Glutamatergic neuron (in vitro differentiated cells): ENCODE measurements at places on chromosomes 12 and 14. TPM values are rescaled to one million over a fixed set of nuclear protein-coding genes. Genes with fewer than 3 reads are reported as not detected.

BRF1 gene
- total RNA-seq = 54.6 TPM

SLC17A8 gene
- total RNA-seq = 0.25 TPM

RIMBP2 gene
- total RNA-seq = 20.5 TPM

SLC5A8 gene
- not detected for total RNA-seq

KCNH3 gene
- total RNA-seq = 5.9 TPM

CPM gene
- not detected for total RNA-seq

ATXN2 gene
- 80.8 TPM for total RNA-seq

PCED1B gene
- total RNA-seq = 0.27 TPM

TAS2R30 gene
- total RNA-seq = 5.1 TPM

IFNG-AS1 gene
- total RNA-seq = not detected

DNAH10 gene
- total RNA-seq = 0.66 TPM

TPH2 gene
- 0.34 TPM for total RNA-seq

GRCh38 chr12:106490264-106490663, 92.5 kb upstream of the RFX4 start:
- DNase-seq = no peak

- no peak for DNase-seq
Observed at GRCh38 chr14:88289234-88289633, 33.8 kb downstream of the KCNK10 start.

DNA sequence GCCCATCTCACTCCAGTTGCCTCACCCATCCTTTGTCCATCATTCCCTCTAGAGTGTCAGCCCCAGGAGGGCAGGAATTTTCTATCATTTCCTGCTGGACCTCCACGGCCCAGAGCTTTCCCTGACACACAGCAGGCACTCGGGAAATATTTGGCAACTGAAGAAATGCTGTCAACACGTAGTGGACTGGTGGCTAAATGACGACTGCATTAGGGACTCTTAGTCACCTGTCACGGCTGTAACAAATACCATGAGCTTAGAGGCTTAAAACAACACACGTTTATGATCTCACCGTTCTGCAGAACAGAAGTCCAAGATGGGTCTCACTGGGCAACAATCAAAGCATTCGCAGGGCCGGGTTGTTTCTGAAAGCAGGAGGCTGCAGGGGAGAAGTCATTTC, 91.3 kb downstream of the PHETA1 start:
- DNase-seq = no peak

GRCh38 chr12:38921025-38921677, 15.8 kb upstream of the CPNE8 start:
- peak; percentile 34 for DNase-seq

DNA sequence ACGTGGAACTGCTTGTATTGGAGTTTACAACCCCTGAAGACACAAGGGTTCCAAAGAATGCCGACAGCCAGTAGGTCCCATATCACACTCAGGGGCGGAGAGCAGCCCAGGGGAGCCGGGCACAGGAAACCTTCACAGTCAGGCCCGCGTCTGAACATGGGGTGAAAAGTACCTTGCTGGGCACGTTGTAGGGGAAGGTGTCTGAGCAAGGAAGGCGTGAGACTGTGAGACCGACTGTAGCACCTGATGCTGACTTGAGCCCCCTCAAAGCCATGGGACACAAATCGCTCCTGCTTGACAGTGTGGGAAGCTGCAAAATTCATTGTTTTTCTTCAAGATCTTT, 14.7 kb downstream of the RIMBP2 start:
- DNase-seq = no peak

DNA sequence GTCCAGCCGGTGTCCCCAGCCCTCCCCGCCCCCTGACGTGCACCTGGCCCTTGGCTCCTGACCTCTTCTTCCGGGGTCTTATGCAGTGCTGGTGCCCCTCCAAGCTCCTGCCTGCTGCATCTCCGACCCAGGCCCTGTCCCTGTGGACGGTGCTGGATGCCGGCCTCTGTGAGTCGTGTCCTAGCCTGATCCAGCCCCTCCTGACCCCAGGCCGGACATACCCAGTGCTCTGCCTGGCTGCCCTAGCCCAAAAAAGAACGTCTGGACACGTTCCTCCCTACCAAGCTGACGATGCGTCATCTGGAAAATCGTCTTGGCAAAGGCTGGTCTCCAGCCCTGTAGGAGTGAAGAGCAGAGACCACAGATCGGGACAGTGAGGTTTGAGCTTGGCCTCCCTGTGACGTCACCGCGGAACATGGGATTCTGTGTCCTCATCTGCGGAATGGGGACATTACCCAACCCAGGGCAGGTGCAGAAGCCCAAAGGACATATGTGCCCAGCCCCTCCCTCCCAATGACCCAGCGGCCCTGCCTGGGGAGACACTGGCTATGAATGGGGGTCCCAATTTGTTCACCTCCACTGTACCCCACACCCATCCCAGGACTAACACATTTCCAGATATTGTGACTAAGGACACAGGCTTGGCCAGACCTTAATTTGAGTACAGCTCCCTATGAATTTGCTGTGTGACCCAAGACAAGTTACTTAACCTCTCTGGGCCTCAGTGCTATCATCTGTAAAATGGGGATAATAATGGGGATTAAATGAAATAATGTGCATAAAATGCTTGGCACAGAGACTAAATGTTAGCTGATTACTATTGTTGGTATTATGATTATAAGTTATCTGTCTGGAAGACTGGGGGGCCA, 51.0 kb upstream of the BCL11B start:
- DNase-seq = no peak

DNA sequence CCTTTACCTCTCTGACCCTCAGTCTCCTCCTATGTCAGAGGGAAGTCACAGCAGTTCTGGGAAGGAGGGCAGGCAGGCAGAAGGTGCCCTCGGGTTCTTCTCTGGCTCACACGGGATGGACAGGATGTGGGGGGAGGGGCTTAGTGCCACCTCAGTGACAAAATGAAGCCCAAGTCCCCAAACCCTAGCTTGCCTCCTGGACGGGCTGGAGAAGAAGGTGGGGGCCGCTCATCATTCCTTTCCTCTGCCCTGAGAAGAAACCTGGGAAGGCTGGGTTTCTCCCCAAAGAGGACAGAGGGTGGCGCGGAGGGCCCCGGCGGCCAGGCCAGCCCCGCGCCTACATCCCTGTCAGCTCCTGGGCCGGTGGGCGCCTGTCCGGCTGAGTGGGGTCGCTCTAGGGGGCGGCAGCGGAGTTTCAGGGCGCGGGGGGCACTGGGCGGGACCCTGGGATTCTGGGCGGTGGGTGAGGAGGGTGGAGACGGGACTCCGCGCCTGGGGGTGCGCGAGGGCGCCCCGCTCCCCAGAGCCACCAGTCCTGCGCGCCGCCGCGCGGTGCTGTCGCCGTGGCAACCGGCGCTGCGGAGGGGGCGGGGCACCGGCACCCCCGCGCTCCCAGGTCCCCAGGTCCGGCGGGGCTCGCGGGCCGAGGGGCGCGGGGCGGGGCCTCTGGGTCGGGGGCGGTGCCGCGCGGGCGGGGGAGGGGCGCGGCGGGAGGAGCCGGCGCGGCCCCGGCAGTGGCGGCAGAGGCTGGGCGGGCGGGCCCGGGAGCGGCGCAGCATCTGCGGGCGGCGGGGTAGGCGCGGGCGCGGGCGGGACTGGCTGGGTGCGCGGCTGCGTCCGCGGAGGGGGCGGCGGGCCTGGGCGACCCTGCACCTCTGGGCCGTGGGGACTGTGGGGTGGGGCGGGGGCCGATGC, at the start of gene TMEM121:
Gene TMEM121 (plus strand): TSS at position 723 of the 915 bp plus-strand sequence. CDS start 2,252 bp downstream, outside the sequence.
- peak; percentile 63 for DNase-seq

DNA sequence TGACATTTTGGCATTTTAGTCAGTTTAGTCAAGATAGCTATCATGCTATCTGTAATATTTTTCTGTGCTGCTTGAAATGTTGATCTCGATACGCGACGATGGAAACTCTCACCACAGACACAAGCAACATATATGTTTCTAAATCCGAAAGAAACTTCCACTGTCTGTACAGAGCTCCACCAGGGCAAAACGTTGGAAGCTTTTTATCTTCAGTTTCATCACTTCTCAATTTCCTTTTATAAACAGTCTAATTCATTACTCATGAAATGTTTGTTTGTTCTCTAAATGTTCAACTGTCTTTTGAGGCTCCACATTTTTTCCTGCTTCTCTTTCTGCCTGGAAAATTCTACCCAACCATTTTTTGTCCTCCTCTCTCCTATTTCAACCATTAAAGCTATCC, 737.6 kb downstream of the SLC16A7 start:
- DNase-seq = no peak

- DNase-seq = no peak
Observed at GRCh38 chr14:100841761-100842403, 16.0 kb downstream of the MEG3 start.

GRCh38 chr12:51183816-51184215, 10.9 kb upstream of the TFCP2 start:
- DNase-seq = no peak

DNA sequence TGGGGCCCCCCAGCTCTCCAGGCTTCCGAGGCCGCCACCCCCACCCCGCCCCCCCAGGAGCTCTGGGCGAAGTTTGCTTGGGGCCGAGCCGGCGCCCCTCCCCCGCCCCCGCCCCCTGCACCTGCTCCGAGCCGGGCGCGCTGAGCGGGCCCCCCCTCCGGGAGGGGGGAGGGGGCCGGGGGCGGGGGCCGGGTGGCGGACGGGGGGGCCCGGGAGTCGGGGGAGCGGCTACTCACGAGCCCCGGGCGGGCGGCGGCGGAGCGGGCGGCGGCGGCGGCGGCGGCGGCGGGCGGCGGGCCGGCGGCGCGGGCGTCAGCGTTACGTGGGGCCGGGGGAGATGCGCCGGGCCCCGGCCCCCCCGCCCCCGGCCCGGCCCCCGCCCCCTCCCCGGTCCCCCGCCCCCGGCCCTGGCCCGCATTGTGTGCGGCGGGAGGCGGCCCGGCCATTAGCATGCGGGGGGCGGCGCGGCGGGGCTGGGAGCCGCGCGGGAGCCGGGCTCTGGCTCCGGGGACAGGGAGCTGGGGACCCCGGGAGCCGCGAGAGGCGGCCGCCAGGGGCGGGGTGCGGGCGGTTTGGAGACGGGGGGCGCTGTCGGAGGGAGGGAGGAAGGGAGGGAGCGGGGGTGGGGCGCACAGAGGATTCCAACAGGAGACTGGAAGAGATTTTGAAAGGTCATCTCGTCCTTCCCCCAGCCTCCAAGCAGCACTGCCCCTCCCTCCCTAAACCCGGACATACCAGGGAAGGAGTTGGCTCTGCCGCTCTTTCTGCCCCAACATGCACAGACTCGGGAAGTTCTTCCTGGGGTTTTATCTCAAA, at the start of gene ZNF219:
Gene ZNF219 (minus strand): TSS at position 580 of the 816 bp plus-strand sequence. CDS start 5,064 bp downstream, outside the sequence.
- DNase-seq = peak; percentile 80

DNA sequence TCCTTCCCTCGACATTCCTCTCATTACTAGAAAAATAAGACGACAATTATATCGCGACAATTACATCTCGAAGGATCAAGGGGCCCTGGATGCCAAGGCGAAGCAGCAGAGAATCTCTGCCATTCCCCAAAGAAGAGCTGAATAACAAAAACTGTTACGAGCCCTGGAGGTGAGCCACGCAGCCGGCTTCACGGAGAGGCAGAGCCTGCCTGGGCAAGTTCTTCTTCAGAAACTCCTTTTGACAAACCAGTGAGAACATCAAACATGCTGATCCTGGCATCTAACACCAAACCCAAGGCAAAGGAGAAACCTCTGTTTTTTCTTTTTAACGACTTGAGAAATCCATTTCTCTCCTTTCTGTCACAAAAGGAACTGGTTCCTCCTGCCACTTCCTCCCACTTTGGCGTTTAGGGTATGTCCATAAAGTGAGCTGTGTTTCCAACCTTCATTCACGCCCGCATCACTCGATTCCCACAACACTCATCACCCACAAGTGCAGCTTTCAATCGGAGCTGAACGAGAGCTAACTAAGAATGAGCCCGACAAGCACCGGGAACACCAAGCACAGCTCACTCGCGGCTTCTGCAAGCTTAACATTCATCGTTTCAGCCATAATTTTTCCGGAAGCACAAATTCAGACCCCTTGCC, 21.5 kb downstream of the CCDC88C start:
- DNase-seq = no peak

DNA sequence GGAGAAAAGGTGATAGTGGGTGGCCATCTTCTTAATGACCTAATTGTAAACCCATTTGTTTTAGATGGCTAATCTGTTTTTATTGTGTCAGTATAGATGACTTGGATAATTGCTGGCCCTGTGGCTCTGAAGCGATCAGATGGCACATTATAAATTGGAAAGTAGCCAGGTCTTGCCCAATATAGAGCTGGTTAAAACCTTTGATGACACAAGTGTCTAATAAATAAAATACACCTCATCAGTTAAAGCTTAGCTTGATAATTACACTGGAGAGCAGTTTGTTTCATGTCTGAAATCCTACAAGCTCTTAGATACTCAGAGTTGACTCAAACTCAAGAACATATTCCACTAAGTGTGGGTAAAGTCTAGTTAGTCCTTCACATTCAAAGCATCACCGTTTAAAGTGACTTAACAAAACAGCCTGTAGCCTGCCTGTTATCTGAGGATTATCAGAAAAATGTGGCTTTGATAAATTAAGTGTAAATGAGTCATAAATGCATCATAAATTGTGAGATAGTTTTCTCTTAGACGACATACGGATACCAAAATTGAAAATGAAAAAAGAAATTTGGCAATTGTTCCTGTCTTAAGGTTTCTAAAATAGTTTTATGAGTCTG, 280.9 kb downstream of the LRIG3 start:
- no peak for DNase-seq

DNA sequence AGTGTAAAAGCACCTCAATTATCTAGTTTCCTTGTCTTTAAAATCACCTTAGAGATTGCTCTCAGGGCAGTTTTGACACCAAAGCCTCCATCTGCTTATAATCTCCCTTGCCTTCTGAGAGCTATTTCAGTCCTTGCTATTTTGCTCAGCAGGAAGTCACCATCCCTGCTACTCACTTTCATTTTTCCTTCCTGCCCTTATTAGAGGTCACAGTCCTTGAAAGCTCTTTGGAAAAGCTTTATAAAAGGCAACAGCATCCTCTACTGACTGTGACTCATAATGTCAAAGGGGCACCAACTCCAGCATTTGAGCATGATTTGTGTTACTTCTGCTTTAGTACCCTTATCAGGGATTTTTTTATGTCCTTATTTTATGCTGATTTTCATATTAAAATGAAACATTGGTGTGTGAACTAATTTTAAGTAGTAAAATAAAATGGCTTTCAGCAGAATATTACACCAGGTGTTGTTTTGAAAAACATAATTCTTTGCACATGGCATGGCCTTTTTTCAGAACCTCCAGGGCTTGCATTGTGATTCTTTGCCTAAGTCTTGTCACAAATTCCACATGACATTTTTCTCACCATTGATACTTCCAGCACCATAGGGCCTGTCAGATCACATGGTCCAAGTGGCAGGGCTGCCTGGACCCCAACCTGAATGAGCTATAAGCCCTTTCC, 213.0 kb downstream of the ADAMTS20 start:
- no peak for DNase-seq

DNA sequence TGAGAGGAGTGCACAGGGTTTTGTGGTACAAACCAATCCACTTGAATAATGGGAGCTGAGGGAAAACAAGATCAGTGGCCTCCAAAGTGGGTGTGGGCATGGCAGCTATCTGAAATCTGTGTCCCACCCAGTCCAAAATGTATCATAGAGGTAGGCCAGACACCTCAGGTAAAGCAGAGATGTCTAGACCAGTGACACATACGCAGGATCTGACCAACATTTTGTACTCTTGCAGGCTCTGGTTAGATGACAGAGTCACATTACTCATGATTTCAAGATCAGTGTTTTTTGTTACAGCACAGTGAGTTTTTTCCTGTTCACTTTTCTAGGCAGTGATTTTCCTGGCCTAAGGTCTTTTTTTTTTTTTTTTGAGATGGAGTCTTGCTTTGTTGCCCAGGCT, 211.8 kb downstream of the PCNX1 start:
- no peak for DNase-seq
